ENCODE measurements at places on chromosomes 2 and 18.
A peak's percentile ranks its signal among the peaks of the same experiment; 100 is the strongest.

- DNase-seq, result no peak
Measured at GRCh38 chr18:63213936-63214671, 105.5 kb downstream of the BCL2 start.

DNA sequence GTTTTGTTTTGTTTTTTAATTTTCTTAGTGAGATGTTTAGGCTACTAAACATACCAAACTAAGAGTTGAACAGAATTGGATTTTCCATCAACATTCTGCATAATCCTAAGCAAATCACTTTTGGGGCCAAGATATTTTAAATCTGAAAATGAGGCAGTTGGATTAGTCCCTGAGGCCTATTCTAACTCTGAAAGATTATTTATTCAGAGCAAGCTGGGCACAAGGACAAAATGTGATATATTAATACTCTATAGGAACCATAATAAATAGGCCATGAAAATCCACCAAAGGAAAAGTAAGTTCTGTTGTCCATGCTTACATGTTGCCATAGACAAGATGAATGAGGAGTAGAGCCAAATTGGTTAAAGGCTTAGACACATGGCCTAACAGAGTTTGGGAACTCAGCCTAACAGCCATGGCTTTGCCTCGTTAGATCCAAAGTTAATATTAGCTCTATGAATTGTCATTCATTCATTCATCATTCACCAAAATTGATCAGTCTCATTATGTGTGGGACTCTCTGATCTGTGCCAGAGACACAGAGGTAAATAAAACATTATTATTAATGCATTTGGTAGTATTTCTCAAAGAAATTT lies 183.5 kb downstream of the SCG2 start:
- DNase-seq, result no peak

DNA sequence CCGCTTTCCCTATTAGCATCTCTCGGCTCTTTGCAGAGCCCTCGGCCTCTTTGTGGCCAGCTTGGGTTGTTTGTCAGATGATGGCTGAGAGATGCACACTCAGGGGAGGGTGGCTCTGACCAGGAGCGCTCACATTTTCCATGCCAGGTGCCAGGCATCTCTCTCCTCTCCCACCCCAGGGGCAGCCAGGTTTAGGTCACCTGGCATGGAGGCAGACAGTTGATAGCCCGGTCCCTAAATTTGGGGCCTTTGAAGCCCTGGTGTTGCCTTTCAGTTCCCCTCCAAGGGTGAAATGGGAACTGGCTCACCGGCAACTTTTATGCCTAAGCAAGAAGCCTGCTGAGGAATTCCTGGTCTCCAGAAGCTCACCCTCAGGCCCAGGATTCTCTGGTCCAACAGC lies 19.1 kb downstream of the LBH start:
- no peak for DNase-seq

- DNase-seq, result no peak
Measured at GRCh38 chr2:239259603-239260298, 141.1 kb downstream of the HDAC4 start.

DNA sequence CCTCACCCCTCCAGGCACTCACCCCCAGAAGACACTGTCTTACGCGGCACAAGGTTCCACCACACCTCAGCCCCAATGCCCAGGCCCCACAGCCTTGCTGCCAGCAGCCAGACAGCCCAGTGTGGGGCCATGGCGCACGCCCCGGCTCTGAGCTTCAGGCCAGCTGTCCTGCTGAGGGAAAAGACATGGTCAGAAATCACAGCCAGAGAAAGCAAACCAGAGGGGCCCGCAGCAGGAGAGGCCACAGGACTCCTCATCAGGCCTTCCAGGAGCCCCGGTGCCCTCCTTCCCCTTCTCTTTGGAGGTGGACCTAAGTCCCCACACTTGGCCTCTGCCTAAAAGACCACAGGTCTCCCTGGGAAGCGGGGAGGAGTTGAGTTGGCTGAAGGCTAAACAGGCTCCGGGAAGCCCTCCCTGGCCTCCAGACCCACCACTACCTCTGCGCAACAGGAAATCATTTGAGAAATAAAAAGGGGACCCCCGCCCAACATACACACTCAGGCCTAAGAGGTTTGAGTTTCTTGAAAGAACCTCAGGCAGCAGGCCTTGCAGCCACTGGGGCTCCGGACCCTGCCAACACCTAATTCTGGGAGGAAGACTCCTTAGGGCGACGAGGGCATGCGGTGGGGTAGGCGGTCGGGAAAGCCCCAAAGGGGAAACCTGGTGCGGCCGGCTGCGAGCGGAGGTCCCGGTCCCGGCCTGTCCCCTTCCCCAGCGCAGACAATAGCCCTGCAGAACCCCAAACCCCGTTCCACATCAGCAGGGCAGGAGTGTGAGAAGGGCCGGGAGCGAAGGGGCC lies 1.9 kb downstream of the SEMA4C start:
- DNase-seq, result no peak

DNA sequence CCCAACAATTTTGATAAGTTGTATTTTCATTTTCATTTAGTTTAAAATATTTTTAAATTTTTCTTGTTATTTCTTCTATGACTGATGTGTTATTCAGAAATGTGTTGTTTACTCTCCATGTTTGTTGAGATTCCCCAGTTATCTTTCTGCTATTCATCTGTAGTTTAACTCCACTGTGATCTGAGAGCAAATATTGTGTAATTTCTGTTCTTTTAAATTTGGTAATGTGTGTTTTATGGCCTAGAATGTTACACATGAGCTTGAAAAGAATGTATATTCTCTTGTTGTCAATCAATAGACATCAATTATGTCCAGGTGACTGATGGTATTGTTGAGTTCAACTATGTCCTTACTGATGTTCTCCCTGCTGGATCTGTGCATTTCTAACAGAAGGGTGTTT lies 188.2 kb downstream of the CYP26B1 start:
- no peak for DNase-seq

- no peak for DNase-seq
Measured at GRCh38 chr2:63827749-63828148, 13.9 kb upstream of the UGP2 start.

DNA sequence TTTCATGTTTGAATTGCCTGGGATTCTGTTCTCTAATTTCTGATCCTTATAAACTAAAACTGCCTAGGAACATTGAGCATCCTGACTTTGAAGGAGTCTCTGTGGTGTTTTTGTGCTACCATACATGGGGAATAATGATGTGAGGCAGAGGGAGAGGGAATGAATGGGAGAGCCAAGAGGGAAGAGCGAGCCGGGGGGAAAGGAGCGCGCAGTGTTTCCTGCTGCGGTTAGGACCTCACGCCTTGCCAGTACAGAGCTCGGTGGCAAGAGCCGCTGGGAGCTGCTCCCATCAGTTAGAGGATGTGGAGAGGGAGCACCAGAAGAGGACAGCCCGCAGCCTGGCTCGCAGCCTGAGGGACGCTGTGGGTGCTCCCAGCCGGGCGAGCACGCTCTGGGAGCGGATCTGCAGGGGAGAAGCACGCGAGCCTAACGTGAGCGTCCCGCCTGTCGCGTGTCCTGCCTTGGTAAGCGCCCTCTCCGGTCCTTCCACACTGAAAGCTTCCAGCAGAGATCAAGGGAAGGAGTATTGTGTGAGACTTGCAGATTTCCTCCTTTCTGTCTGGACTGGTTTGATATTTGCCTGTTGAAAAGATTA lies 114.7 kb downstream of the FAM210A start:
- DNase-seq, result no peak

DNA sequence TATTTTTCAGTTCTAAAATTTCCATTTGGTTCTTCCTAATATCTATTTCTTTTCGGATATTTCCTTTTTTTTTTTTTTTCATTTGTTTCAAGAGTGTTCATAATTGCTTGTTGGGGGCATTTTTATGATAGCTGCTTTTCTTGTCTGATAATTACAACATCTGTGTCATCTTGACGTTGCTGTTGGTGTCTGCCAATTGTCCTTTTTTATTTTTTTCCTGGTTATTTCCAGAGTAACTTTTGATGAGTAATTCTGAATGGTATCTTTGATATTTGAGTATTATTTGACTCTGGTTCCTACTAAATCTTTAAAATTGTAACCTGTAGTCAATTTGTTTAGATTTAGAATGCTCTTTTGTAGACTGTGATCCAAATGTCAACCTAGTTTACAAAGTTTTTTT lies 51.3 kb upstream of the CHRNA1 start:
- no peak for DNase-seq

GRCh38 chr18:59835605-59836379 lies 64.0 kb upstream of the PMAIP1 start:
- no peak for DNase-seq

GRCh38 chr2:64951306-64951953 lies 37.8 kb upstream of the SLC1A4 start:
- DNase-seq, result no peak

GRCh38 chr2:74703373-74703772 lies 49.3 kb downstream of the SEMA4F start:
- DNase-seq, result no peak

DNA sequence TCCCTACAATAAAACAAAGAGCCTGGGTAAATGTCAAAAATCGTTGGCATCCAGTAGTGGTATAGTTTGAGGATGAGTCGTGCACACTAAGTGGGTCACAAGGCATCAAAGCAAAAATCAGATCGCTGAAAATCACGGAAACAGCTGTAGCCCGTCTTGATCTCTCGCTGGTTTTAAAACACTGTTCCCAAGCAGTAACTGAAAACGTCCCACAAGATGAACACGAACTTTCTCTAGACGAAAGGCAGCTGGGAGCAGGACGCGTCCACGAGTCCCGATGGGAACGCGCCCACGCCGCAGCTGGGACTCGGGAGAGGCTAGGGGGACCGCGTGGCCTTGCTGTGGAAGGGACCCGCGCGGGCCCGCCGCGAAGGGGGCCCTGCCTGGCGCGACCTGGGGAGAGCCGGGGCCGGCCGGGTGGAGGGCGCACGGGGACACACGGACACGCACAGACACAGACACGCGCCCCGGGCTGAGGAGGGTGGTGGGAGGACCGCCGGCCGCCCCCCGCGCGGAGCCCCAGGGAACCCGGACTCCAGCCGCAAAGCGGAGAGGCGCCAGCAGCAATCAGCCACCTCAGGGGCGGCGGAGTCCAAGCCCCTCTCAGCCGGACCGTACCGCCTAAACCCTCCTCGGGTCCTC lies 651 bp downstream of the STK17B start:
- DNase-seq, result peak; percentile 87

DNA sequence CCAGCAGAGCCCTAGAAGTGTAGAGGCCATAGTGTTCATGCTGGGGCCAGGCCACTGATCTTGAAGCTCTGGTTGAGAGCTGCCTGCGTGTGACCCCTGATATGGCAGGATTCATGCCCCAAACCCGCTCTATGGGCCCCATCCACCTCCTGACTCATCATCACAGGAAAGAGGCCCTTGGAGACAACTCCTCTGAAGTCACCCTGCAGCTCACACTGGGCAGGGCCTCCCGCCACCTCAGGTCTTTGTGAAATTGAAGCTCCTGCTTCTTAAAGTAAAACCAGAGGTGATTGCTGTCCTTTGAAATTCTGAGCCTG lies 12.0 kb upstream of the TUBB6 start:
- DNase-seq, result no peak

GRCh38 chr2:120611961-120612360 lies 123.7 kb upstream of the GLI2 start:
- no peak for DNase-seq

DNA sequence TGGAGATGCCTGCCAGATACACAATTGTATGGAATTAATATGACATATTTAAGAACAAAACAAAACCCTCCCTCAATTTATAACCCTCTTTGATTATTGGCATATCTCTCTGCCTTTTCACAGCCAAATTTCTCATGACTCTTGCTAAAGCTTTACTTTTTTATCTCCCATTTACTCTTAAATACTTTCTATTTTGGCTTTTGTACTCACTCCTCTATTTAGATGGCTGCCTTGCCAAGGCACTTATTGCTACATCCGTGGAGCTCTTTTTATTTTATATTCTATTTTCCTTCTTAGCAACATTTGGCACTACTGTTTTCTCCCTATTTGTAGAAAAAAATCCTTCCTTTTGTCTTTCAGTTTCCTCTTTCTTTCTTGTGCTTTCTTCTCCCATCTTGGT lies 466.4 kb upstream of the CWC22 start:
- DNase-seq, result no peak

GRCh38 chr2:100880730-100881129 lies 60.8 kb downstream of the NPAS2 start:
- no peak for DNase-seq

DNA sequence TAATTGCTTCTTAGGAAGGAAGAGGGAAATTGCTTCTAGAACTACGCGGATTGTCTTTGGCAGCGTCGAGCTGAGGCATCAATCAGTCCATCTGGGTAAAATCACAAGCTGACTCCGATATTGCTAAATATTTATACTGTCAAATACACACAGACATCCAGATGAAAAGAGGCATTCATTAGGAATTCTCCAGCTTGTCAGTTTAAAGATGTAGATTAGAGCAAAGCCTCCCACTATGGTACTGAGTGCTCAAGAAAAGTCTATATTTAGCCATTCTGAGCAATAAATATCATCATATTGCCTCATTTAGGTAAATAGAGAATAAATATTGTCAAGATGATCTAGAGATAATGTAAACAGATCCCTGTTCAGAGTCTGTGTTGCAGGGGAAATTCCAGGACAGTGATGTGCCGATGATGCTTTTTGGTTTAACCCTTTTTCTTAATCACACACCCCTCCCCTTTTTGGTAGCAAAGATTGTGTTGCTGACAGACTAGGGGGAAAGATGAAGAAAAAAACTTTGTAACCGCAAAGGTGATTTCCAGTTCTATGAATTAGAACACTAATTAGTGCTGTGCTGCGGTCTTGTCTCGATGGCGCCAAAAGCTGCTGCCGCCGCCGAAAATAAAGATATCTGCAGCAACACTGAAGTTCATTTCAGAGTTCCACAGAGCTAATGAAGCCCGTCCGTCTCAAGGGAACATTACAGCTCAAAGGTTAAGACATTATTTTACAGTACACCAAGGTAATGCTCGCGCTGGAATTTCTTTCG lies 171.8 kb downstream of the PTGR3 start:
- no peak for DNase-seq

DNA sequence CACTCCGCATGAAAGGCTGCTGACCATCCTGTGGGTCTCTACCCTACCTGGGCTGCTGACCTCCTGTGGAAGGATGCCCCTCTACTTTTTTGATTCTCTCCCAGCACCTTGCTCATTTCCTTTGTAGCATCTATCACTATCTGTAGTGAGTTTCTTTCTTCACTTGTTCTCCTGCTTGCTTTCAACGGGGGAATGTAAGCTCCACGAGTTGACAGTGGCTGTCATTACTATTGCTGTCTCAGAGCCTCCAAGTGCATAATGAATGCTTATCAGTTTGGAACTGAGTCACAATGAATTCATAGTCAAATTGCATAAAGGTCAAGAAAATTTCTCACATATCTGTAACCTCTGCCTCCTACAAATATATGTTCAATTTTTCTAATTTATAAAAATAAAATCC lies 477.7 kb downstream of the PLCL1 start:
- DNase-seq, result no peak

Data from chondrocyte (in vitro differentiated cells).